Hindlimb muscle (tissue), 1 donor: ENCODE measurements at places on chromosomes 4 and X. TPM values are rescaled to one million over a fixed set of nuclear protein-coding genes. Genes with fewer than 3 reads are reported as not detected.

P2RY4 gene
- 0.25 TPM for polyA plus RNA-seq

POLN gene
- polyA plus RNA-seq = 3.1 TPM

RHOXF1 gene
- 0.35 TPM for polyA plus RNA-seq

TASL gene
- 0.90 TPM for polyA plus RNA-seq

CPE gene
- 72.2 TPM for polyA plus RNA-seq

PCDH10 gene
- 0.21 TPM for polyA plus RNA-seq

RAB33B gene
- polyA plus RNA-seq = 7.8 TPM

HMGB3 gene
- polyA plus RNA-seq = 50.1 TPM
